Stimulated activated CD8-positive, alpha-beta memory T cell treated with anti-CD3 and anti-CD28 coated beads, Interleukin-4, amount 100 ng/mL, for 4 hours (primary cell): ENCODE measurements at places on chromosomes 1 and 21.

- no peak for DNase-seq
Observed at GRCh38 chr1:236502972-236503639, 20.7 kb upstream of the LGALS8 start.

DNA sequence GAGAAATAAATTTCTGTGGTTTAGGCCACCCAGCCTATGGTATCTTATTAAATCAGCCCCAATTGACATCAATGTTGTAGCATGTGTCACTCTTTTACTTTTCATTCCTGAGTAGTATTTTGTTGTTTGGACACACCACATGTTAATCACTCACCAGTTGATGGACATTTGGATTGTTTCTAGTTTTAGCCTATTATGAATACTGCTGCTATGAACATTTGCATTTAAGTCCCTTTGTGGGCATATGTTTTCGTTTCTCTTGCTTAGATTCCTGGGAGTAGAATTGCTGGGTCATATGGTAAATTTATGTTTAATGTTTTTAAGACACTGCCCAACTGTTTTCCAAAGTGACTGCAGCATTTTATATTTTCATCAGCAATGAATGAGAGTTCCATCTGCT lies 50.2 kb upstream of the NUF2 start:
- DNase-seq: no peak

DNA sequence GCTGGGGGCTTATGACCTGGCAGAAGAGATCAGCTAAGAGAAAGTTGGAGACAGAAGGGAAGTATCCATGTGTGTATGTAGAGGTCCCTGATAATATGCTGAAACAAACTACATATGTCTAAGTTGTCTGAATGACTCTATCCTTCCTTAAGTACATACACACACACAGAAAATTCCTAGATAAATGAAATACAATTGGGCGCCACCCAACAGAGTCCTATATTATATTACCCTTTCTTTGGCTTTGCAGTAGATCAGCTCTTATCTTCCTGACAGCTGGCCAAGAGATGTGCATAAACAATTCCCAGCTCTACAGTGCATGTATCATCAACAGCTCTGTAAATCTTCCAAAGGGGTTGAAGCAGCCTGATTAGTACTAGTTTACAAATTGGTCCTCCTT lies 40.1 kb downstream of the SORT1 start:
- no peak for DNase-seq

DNA sequence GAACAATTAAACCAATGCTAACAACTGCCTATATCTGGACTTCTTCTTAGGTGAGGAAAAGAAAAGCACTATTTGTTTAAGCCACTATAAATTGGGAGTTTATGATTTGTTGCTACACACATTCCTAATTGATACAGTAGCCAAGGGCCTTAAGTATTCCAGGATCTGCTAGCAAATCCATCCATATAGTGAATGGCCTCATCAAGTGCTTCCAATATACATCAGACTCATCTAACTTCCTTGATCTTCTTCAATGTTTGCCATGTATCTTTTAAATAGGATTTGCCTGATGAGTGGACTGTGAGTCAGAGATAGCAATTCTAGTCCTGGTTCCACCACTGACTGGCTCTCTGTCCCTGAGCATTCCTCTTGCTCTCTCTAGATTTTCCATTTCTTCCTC lies 430.2 kb downstream of the OMA1 start:
- DNase-seq: no peak

GRCh38 chr1:94602316-94602715 lies 60.8 kb upstream of the F3 start:
- no peak for DNase-seq

GRCh38 chr1:7650801-7651200 lies 120.3 kb upstream of the VAMP3 start:
- no peak for DNase-seq

- DNase-seq: no peak
Observed at GRCh38 chr1:73097917-73098316, 815.6 kb upstream of the NEGR1 start.

- DNase-seq: no peak
Observed at GRCh38 chr1:91505086-91505485, 4.4 kb downstream of the CDC7 start.

DNA sequence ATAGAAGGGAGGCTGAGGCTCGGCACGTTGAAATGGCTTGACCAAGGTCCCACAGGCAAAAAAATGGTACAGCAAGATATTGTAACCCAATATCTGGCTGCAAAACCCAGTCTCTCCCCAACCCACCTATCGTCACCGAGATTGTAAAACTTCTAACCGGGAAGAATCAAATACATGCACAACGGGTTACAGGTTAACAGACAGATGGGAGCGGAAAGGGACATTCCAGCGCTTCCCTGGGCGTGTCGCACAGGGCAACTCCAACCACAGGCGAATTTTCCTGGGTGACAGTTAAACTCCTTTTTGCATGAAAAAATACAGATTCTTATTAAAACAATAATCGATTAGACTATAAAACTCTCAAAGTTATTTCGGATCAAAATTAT lies 31.8 kb upstream of the JUN start:
- no peak for DNase-seq

DNA sequence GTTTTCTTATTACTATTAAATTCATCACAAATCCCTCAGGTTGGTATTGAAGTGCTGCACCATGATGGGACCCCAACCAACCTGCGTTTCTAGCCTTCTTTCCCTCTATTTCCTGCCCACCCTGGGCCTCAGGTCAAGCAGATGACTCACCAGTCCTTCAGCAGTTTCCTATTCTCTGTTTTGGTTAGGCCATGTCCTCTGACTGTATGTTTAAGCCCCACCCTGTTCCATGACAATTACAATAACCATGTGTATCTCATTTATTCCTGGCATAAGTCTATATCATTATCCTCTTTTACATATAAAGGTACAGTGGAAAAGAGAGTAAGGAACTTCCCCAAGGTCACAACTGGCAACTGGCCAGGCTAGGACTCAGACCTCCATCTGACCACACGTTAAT lies 5.3 kb upstream of the FAM78B start:
- no peak for DNase-seq

- DNase-seq: no peak
Observed at GRCh38 chr1:67367370-67368045, 59.8 kb downstream of the IL12RB2 start.

- DNase-seq: no peak
Observed at GRCh38 chr1:212557739-212558692, 50.5 kb upstream of the ATF3 start.

GRCh38 chr1:202681736-202682420 lies 28.4 kb downstream of the SYT2 start:
- DNase-seq: no peak

DNA sequence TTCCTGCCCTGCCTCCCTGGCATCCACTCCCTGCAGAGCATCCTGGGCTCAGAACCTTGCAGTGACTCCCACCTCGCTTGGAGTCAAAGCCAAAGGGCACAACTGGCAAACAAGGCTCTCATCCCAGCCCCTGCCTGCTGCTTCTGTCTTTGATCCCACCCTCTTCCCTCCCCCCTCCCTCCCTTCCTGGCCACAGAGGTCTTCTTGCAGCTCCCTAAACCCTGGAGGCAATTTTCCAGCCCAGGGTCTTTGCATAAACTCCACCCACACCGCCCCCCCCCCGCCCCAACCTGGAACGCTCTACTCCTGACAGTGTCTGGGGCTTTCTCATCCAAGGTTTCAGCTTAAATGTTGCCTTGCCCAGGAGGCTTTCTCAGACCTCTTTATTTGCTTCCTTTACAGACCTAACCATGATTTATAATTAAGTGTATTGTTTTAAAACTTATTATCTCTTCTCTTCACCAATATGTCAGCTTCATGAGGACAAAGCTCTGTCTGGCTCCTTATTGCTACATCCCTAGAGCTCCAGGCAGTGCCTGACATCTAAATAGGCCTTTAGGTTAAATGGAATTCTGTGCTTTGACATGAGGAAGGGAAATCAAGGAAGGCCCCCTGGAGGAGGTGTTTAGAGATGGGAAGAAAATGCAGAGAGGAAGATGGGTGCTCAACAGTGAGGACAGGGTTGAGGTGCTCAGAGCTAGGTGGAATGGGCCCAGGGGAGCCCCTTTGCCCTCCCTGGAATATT lies 37.7 kb upstream of the PADI1 start:
- DNase-seq: no peak

- DNase-seq: no peak
Observed at GRCh38 chr1:246104927-246105326, 402.2 kb downstream of the SMYD3 start.

DNA sequence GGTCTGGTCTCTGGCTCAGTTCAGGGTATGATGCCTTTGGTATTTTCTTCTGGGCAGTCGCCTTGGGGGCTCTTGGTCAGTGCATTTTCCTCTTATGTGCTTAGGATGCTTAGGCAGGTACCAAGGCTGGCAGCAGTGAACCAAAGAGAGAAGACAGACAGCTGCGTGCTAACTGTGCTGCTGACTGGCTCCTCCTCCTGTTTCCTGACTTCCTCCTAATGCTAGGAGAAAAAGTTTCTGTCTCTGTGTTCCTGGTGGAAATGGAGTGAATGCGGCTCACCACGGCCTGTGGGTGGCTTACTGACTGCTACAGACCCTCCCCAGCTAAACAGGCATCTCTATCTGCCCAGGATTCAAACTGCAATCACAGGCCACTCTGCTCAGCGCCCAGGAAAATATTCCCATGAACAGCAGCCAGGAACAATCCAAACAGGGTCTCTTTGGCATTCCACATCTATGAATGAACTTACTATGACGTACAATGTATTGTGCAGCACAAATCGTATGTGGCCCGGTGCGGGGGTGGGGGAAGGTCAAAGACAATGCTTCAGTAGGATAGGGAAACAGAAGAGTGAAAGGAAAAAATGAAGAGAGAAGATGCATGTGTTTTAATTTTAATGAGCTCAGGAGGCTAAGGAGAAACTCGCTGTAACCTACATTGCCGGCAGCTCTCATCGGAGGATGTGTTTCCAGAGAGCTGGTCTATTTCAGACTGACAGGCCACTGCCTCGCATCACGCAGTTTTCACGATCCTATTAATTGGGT lies 2.8 kb downstream of the ABCG1 start:
- no peak for DNase-seq

- no peak for DNase-seq
Observed at GRCh38 chr1:231806623-231807495, 180.3 kb downstream of the DISC1 start.

DNA sequence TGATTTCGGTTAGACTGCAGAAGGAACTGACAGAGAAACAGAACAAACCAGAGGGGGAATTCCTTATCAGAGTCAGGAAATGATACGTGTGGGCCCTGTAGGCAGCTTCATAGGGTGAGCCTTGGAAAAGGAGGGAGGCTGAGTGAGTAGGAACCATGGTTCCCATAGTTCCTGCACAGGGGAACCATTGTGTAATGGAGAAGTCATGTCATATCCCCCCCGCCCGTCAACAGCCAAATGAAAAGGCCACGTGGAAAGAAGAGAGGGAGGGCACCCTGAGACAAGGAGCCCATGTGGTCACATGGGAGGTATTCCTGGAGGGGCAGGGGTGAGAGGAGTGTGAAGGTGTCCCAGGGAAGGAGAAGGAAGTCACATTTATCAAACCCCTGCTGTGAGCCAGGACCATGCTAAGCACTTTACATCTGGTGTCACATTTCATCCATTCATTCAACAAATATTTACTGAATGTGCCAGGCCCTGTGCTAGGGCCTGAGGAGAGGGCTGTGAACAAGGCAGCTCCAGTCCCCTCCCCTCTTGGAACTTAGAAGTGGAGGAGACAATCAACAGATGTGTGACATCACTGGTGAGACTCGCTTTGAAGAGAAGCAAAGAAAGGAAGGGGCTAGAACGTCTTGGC lies 15.7 kb upstream of the FGR start:
- DNase-seq: no peak

DNA sequence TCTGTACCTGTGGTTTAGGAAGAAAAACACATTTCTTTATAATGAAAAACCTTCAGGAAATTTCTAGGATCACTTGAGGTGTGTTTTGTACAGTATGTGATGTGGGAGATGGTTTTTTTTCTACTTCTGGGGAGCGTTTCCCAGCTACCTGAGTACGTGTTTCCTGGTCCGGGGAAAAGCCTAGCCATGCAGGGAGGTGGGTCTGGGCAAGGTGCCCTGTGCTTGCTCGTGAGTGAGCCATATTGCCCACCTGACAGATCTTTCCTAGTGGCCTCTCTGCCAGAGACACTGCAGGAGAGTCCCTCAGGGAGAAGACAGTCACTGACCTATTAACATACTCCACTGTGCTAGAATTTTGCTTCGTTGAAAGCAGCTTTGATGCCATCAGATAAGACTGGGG lies 41.3 kb downstream of the TRPM2 start:
- no peak for DNase-seq

DNA sequence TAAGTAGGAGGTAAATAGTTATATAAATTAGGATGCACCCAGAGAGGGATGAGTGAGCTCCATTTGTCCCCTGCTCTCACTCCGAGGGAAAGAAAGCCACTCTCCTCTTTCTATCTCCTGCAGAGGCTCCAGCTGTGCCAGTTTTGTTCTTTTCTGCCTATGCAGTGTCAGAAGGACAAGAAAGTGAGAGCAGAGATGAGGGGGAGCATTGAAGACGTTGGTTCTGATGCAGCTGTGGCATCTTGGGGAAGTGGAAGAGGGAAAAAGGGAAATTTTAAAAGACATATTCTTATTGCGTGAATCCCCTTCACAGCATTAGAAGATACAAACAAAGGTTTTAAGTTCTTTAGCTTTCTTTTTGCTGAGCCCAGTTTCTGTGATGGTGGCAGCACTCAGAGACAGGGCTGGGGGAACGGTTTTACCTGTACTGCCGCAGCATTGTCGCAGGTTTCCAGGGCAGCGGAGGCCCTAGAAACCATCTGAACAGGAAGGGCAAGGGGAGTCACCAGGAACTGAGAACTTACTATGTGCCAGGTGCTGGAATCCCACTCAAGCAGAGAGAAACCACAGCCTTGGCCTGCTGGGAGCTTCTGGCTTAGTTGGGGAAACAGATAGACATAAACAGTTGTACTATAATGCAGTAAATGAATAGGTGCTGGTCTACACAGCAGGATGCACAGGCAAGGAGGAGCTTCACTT lies 44.9 kb upstream of the USP24 start:
- no peak for DNase-seq

DNA sequence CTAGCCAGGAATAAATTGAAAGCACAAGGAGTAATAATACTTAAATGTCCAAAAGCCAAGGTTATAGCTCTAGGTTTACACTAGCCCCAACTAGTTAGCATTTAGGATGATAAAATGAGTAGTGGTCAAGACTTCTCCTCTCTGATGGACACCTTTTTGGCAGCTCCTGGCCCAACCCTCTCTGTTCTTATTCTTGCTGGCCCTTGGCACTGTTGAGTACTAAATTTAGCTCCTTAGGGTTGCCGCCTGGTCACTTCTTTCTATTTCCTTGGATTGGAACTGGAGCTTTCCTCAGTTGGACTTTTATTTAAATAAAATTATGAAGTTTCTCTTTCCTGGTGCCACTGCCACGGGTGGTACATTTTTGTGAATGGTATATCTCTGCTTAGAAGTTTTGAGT lies 28.3 kb downstream of the ARID1A start:
- DNase-seq: no peak

- no peak for DNase-seq
Observed at GRCh38 chr1:110418729-110419128, 11.2 kb upstream of the LAMTOR5 start.

DNA sequence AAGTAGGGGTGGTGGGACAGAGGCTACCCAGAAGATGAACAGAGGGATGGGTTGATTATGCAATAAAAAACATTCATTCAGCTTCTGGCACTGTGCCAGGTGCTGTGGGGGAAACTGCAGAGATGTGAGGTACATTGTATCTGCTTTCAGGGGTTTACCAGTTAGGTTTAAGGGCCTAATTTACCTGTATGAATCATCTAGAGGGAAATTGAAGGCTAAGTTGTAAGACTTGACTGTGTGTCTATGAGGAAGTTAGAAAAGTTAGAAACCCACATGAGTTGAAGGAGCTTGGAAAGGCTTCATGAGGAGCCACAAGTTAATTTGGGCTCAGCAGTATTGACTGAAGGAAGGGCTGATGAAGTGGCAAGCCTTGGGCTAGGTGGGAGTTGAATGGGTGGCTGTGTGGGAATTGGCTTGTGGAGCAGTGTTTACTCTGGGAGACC lies 36.7 kb upstream of the APOBEC4 start:
- DNase-seq: no peak
